Stimulated activated CD4-positive, alpha-beta T cell treated with anti-CD3 and anti-CD28 coated beads, Interleukin-12 subunit alpha, Interleukin-12 subunit beta, amount 100 ng/mL, for 4 hours (primary cell): ENCODE measurements at places on chromosomes 4 and X.

DNA sequence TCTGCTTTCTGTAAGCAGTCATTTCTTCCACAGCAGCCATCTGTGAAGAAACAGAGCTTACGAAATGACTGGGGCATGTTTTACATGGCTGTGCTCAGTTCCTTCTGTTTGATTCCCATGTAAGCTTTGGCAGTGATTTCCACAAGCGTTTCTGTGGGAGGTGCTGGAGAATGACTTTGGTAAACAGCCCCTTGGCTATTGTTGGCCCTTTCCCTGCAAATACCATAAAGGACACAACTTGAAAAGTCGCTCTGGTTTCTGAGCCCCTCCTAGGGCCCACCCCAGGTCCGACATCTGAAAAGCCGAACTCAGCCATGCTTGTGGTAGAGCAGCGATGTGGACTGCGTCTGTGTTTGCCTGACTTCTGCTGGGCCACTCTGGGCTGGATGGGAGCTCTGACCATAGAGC, 3.7 kb downstream of the LIMCH1 start:
- DNase-seq: no peak

GRCh38 chr4:76067652-76068286, 6.7 kb upstream of the ART3 start:
- DNase-seq: peak; percentile 63

- DNase-seq: no peak
Observed at GRCh38 chr4:113732967-113733527, 28.5 kb downstream of the CAMK2D start.

DNA sequence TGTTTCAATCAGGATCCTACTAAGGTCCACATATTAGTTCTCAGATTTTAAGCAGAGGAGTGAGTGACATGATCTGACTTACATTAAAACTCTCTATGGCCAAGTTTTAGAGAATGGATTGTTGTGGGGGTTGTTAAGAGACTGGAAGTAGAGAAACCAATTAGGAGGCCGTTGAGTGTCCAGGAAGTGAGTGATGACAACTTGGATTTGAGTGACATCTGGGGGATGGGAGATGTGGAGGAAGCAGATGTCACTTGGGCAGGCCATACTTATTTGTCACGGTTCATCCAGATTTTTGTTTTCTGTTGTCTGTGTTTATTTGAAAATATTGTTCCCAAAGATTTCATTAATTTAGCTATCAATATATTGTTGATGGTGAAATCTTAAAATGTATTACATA, 28.3 kb downstream of the ADD1 start:
- DNase-seq: no peak
